ENCODE measurements at places on chromosomes 16 and 17.

DNA sequence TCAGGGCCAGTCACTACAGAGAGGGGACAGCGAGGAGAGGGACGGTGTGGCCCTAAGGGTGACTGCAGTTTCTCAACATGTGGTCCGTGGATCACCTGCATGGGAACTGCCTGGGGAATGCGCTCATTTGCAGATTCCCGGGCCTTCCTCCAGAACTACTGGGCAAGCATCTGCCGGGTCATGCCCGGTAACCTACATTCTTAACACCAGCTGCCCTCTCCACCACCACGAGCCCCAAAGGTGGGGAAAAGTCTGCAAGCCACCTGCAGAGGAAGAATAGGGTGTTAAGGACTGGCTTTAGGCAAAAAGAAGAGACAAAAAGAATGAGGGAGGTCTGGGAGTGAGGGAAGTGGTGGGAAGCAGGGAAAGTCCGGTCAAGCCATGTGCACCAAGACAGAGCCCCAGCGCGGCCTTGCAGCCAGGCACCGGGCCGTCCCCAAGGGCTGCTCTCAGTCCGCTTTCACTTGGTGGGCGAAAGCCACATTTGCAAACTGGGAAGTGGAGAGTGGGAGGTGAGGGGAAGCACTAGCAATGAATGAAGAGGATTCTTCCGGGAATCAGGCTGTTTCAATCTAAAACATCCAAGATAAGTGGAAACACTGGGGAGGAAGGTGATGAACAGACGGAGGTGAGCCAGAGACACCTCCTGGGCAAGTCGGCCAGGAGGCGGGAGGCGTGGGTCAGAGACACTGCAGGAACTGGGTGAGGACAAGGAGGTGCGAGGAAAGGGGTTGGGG is 70.3 kb downstream of the N4BP1 start:
- DNase-seq: no peak

GRCh38 chr17:73240561-73240960 is 21.1 kb downstream of the CPSF4L start:
- DNase-seq: no peak

- no peak for DNase-seq
These were observed 381.8 kb upstream of the MAF start for GRCh38 chr16:79982361-79982760.

DNA sequence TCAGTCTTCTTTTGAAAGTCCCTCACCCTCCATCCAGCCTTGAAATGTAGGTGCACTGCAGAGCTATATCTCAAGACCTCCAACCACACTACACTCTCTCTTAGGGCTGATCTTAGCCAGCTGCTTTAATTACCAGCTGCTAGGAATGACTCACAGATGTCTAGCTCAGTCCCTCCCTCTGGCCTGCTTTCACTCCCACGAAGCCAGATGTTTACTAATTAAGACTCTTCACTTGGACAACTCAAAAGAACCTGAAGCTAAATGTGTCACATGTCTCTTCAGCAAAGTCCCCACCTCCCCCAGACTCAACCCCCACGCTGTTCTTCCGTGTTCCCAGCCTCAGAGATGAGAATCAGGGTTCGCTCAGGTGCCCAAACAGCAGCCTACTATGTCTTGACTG is 2.6 kb downstream of the GTF3C1 start:
- DNase-seq: no peak

DNA sequence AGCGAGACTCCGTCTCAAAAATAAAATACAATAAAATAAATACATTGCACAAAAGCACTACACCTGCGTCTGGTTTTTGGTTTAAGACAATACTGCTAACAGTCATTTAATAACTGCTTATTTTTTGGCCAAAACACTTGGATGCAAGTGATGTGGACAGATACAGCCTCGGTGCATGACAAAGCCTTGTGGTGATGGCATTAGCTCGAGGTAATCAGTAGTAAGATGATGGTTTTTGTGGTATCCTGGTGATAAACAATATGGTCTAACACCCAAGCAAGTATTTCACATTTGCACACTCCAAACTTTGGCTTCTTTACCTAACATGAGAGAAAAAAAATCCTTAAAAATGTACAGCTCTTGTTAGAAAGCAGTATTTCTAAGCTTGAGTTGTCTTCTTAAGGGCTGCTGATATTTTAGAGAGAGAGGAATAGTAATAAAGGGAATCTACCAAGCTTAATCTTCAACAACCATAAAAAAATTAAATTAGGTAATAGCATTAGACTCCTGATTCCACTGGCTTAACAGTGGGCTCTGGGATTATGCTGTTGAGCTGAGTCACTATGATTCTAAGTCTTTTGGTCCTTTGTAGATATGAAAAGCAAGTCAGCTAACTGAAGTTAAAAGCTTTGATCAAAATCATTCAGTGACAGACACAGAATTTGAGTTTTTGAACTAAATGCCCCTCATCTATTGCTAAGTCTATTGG is 111.1 kb downstream of the VPS53 start:
- DNase-seq: no peak

DNA sequence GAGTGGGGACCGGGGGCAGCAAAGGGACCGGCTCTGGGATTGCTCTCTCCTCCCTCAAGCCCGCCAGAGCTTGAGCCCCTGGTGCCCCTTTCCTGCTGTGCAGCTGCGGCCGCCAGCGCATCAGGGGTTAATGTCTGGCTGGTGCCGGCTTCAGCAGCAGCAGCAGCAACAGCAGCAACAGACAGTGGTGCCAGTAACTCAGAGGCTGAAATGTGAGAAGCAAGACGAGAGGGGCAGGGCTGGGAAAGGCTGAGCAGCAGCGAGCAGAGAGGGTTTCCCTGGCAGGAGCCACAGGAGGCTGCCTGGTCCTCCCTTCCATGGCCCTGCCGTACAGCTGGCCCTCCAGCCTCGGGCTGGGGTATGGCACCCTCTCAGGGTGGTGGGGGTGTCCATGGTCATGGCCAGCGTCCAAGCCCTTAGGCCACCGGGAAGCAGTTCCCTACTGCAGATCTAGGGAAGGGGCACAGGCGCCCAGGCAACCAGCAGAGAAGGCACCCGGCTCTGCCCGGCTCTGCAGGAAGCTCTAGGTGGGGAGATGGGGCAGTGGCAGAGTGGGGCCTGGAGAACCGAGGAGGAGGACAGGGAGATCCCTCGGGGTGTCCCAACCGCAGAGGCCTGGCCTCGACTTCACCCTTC is 21.1 kb upstream of the TFAP4 start:
- no peak for DNase-seq

GRCh38 chr17:45265821-45266220 is 3.9 kb upstream of the SPATA32 start:
- DNase-seq: no peak

DNA sequence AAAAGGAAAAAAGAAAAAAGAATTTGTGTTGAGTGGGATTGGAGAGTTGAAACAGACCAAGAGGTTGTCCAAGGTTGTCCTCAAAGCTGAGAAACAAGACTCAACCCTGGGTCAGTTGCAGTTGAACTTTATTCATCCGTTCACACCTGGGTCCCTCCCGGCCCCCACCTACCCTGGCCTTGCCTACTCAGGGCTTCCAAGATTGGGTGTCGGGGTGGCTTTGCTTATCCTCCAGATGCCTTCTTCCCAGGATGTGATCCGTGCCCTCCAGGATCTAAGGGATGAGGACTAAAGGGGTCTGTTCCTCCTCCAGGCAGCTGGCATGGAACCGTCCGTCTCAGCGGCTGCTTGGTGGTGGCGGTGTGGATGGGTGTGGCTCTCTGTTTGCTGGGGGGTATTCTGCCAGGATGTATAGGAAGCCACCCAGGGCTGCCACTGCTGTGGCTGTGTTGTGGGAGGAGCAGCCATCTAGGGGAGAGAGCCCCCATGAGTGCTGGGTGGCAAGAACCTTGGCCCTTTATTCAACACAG is 10.3 kb upstream of the NAGPA start:
- no peak for DNase-seq

- DNase-seq: no peak
These were observed 154.2 kb downstream of the MRM1 start for GRCh38 chr17:36755586-36755985.

DNA sequence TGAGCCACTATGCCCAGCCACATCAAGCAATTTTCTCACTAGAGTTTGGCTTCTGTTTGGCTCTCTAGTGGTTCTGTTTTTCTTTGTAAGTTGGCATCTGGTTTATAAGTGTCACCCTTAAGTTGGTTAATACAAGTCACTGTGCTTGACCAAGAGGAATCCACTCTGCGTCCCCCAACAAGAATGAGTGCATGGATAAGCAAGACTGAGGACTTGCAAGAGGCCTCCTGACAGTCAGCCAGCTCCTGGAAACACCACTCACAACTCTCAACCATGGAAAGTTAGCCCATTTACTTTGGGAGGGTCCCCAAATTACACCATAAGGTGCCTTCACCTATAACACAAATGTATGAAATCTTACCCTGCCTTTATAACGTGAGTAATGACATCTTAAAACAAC is 7.6 kb downstream of the RFWD3 start:
- DNase-seq: no peak

DNA sequence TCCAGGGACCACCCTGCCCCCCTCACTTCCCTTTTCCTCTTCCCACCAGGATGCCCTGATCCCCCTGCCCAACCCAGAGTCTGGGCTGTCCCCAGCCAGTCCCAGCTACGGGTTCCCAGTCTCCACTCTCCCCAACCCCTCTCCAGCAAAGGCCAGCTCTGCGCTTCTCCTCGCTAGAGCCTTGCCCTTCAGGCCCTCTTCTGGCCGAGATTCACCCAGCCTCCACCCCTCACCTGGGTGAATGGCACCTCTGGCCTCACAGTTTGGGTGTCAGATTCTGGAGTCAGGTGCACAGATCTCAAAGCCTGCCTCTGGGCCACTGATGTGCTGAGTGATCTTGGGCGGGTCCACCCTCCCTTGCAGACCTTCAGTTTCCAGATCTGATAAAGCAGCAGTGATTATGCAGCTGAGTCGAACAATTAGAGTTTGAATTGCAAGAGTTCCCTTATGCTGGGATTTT is 185.6 kb upstream of the TNRC6C start:
- no peak for DNase-seq

- DNase-seq: peak; percentile 58
These were observed 14.0 kb downstream of the FMNL1 start for GRCh38 chr17:45235416-45236281.

- no peak for DNase-seq
These were observed 14.6 kb downstream of the CDH3 start for GRCh38 chr16:68659412-68660358.

- DNase-seq: no peak
These were observed 9.4 kb upstream of the NPTX1 start for GRCh38 chr17:80485846-80486245.

DNA sequence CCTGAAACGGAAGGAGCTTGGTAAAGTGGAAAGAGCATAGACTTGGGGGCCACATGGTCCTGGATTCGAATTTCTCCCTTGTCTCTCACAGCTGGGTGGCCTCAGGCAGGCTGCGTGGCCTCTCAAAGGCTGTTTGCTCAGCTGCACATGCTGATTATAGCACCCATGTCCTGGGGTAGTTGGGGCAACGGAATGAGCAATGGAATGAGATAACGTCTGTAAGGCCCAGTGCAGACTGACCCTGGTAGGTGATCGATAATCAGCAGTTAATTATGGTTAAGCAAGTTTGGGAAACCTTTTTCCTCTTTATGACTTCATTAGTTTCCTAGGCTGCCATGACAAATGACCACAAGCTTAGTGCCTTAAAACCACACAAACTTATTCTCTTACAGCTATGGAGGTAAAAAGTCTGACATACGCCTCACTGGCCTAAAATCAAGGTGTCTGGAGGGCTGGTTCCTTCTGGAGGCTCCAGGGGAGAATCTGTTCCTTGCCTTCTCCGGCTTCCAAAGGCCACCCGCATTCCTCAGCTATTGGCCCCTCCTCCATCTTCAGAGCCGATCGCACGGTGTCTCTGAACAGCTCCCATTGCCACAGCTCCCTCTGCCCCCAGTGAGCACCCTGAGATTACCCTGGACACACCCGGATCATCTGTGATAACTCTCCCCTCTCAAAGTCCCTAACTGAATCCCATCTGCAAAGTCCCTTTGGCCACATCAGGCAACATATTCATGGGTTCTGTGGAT is 294.9 kb upstream of the FOXF1 start:
- no peak for DNase-seq

GRCh38 chr17:47997586-47997985 is 26.7 kb downstream of the CDK5RAP3 start:
- DNase-seq: no peak

- DNase-seq: no peak
These were observed 243.0 kb upstream of the N4BP1 start for GRCh38 chr16:48852951-48853350.

- DNase-seq: no peak
These were observed 1.5 kb downstream of the CLDN7 start for GRCh38 chr17:7260651-7261378.

DNA sequence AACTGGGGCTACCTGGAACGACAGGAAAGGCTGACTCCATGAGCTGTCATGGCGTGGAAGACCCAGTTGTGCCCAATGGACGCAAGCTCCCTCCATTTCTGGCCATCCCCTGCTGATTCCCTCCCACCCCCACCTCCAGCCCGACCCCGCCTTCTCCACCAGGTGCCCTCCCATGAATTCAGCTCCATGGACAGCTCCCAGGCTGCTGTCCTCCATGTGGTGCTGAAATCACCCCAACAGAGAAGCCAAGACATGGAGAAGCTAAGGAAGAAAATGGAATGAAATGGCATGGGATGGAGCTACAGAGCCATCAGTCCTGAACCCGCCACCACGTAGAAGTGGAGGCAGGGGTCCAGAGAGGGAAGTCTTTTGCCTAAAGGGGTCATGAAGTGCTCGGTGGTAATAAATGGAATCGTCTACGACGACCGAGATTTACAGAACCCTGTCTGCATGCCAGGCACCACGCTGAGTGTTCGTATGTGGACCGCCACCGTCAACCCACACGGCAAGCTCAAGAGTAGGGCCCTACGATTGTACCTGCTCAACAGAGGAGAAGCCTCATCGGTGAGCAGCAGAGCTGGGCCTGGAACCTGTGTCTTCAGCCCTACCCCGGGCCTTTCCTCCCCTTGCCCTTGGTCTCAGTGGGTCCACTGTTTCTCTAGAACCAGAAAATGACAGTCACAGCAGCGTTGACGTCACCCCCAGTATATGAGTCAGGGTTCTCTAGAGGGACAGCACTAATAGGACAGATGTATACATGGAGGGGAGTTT is 9.3 kb upstream of the ZC3H18 start:
- DNase-seq: no peak

GRCh38 chr17:81839301-81839700 is 4.5 kb upstream of the PPP1R27 start:
- DNase-seq: no peak

DNA sequence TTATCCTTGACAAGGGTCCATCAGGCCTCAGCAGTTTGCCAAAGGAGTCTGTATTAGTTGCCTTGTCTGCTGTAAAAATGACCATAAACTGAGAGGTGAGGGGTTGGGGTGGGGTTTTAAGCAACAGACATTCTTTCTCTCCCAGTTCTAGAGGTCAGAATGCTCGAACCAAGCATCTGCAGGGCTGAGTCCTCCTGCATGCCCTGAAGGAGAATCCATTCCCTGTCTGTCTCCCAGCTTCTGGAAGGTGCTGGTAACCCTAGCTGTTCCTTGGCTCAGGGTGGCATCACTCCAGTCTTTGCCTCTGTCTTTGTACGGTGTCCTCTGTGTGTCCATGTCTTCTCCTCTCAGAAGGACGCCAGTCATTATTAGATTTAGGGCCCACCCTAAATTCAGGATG is 17.5 kb upstream of the IRF8 start:
- DNase-seq: no peak

GRCh38 chr17:42623732-42624596 is 14.5 kb downstream of the TUBG1 start:
- DNase-seq: no peak
